ENCODE measurements at places on chromosomes 6 and 20.

- no peak for DNase-seq
Observed at GRCh38 chr6:85285934-85286333, 163.9 kb upstream of the NT5E start.

DNA sequence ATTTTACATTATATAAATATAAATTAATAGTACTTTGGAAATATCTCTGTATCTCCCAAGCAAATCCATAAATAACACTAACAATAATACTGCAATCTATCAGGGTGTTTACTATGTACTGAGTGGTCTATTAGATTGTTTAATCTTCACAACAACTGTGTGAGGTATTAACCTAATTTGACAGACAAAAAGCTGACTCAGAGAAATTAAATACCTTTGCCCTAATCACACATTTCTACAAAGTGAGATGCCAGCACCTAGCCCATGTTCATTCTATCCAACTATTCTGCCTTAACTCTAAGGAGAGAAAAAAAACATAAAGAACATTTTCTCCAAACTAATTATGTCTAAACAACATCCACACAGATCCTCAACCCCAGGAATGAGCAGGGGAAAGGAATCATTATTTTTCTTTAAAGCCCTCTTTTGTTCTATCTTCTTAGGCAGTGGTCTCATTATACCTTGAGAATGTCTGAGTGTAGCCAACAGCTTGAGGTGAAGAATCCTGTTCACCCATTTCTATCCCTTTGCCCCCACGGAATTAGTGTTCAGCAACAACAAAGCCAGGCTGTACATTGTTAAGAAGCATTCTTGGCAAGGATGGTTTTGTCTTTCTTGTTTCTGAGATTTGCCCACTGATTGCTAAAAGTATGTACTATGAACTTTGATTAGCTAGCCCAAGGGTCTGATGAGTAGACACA is 42.7 kb downstream of the PRL start:
- no peak for DNase-seq

DNA sequence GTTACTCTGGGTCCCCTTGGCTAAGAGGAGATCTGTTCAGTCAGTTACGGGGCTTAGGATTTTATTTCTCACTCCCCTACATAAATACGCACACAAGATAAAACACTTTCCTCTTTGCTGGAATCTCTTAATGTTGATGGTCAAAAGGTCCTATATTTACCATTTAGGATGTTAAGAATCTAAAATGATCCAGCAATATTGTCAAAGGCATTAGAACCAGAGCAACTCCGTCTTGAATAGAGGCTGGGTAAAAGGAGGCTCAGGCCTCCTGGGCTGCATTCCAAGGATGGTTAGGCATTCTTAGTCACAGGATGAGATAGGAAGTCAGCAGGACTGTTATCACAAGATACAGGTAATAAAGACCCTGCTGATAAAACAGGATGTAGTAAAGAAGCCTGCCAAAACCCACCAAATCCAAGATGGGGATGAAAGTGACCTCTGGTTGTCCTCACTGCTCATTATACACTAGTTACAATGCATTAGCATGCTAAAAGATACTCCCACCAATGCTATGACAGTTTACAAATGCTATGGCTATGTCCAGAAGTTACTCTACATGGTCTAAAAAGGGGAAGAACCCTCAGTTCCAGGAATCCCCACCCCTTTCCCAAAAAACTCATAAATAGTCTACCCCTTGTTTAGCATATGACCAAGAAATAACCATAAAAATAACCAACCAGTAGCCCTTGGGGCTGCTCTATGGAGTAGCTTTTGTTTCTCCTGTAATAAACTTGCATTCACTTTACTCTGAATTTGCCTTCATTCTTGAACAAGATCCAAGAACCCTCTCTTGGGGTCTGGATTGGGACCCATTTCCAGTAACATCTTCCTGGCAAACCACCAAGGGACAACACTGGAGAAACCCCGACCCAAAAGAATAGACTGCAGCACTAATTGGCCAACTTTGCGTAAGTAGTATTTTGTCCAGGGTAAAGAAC is 107.5 kb downstream of the DTNBP1 start:
- DNase-seq = no peak

- no peak for DNase-seq
Observed at GRCh38 chr20:2703716-2704475, 11.3 kb downstream of the EBF4 start.

GRCh38 chr6:85552652-85553051 is 41.0 kb downstream of the SNX14 start:
- DNase-seq = no peak

GRCh38 chr6:134787261-134787877 is 162.5 kb downstream of the ALDH8A1 start:
- peak; percentile 46 for DNase-seq

GRCh38 chr6:15435468-15435867 is 189.6 kb downstream of the JARID2 start:
- no peak for DNase-seq

All from kidney glomerular epithelial cell (primary cell).